Muscle of leg (tissue), 16 donors: ENCODE measurements at places on chromosomes 2 and 18. TPM values are rescaled to one million over a fixed set of nuclear protein-coding genes. Genes with fewer than 3 reads are reported as not detected.

Gene OR6B2
- not detected for total RNA-seq

Gene C2orf72
- 0.62 TPM for total RNA-seq

Gene NFATC1
- total RNA-seq, result 7.0 TPM

Gene COA5
- total RNA-seq, result 43.5 TPM

Gene PRKCE
- total RNA-seq, result 8.6 TPM

Gene CABYR
- 2.8 TPM for total RNA-seq

Gene SCG2
- total RNA-seq, result 0.09 TPM

Gene ITGB6
- 37.7 TPM for total RNA-seq

Gene SERPINB4
- not detected for total RNA-seq

Gene NCK2
- 43.1 TPM for total RNA-seq

Gene THOC1
- total RNA-seq, result 43.0 TPM

Gene TMEM18
- 50.6 TPM for total RNA-seq

Gene GPAT2
- total RNA-seq, result 2.4 TPM

Gene SERPINB7
- total RNA-seq, result not detected

Gene LAMA1
- total RNA-seq, result 6.4 TPM

Gene PKDCC
- 147 TPM for total RNA-seq

Gene POTEI
- not detected for total RNA-seq
